ENCODE measurements at places on chromosomes 7 and 10.
A peak's percentile ranks its signal among the peaks of the same experiment; 100 is the strongest.

DNA sequence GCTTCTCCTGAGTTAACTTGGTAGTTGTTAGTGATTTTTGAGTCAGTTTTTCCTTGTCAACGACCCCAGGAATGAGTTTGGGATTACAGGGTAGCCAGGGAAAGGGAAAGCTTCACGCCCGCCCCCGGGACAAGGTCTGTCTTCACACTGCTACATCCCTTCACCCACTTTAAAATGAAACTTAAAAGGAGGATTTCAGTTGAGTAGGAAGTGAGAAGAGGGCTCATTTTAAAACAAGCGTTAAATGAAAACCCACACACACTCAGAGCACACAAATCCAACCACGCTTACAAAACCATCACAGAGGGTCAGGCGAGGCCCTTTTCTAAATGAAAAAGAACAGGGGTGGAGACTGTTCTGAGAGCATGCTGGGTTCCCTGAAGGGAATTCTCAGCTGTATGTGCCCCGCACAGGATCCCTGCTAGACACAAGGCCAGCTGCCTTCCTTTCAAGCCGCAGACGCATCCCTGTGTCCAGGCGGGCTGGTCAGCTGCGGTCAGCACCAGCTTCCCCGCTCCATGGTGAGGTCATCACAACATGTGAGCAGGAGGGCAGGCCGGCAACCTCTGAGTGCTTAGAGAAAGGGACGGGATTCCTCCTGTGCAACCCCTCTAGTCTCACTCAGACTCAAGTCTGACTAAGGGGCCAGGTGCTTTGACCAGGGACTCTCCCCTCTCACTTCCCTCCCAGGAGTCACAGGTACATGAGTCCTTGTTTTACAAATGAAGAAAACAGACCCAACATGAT is 111.8 kb downstream of the EGFR start:
- DNase-seq: no peak

- peak; percentile 37 for DNase-seq
Measured at GRCh38 chr7:132488634-132489302, 87.5 kb downstream of the PLXNA4 start.

GRCh38 chr10:5627486-5628044 is 38.8 kb downstream of the ASB13 start:
- DNase-seq: no peak

GRCh38 chr7:148212731-148213130 is 377.8 kb upstream of the C7orf33 start:
- DNase-seq: no peak

GRCh38 chr10:21521751-21522533 is 3.5 kb downstream of the SKIDA1 start:
- DNase-seq: no peak

DNA sequence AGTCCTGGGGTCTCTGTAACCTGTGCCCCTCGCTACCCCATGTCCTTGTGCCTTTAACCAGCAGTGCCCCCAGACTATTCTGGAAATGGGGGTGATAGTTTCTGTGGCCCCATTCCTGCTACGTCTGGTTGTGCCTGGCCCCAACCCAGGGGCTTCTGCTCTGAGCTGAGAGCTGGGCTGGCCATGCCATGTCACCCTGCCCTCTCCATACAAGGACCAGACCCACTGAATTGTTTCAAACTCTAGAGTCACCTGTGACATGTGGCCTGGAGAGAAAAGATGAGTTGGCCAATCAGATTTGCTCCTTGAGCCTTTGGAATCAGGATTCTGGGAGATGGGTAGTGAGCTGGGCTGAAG is 108.6 kb downstream of the GRK5 start:
- DNase-seq: no peak

- no peak for DNase-seq
Measured at GRCh38 chr10:15370212-15370855, 755 bp downstream of the FAM171A1 start.

GRCh38 chr7:477626-478220 is 41.9 kb downstream of the PDGFA start:
- DNase-seq: no peak

All from GM04503 (cell line).